ENCODE measurements at places on chromosomes 5 and 9.

GRCh38 chr5:54624805-54625568 is 107.4 kb downstream of the SNX18 start:
- DNase-seq = peak; percentile 72

DNA sequence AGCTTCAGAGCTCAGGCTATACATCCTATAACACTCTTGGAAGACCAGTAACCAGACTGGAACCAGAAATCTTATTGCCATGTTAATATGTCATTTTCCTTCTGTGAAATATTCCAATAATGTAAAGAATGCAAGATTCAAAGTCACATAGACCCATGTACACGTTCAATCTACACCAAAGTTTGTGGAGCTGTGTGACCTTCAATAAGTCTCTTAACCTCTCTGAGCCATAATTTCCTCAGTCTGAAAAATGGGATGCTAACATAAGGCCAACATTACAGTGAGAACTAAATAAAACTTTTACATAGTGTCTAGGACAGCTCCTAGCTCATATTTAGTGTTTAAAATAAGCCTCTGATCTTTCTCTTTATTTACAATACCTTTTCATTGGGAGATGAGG is 70.4 kb downstream of the ARRDC3 start:
- DNase-seq = peak; percentile 22

DNA sequence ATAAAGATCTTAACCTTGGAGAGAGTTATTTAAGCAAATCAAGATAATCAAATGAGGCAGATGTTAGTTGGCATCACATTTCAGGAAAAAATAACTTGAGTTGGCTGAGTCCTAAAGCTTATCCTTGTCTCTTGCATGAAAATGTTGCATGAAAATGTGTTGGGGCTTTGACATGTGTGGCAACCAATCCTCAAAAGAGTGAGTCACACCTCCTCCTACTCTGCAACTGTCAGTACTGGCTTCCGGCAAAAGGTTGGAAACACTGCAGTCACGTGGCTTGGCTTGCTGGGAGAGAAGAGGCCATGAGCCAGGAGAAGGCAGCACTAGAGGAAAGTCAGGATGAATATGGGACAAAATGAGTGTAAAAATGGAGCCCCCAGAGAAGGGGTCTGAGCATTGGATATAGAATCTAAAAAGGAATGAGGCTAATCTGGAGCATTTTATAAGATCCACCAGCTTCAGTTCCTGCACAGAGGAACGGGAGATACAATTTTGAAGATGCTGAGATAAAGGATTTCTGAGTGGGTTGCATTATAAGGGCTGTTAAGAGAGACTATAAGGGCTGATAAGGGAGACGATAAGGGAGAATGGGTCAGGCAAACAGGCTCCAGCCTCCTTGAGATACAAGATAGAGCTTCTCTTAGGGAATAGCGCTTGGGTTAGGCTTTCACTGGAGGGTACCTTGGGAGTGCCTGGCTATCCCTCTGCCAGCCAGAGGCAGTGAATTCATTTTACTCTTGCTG is 43.1 kb downstream of the SPATA31D1 start:
- peak; percentile 72 for DNase-seq

- no peak for DNase-seq
These were observed 2.6 kb downstream of the FABP6 start for GRCh38 chr5:160231783-160232342.

GRCh38 chr5:120062515-120062917 is 401.6 kb upstream of the PRR16 start:
- peak; percentile 82 for DNase-seq

DNA sequence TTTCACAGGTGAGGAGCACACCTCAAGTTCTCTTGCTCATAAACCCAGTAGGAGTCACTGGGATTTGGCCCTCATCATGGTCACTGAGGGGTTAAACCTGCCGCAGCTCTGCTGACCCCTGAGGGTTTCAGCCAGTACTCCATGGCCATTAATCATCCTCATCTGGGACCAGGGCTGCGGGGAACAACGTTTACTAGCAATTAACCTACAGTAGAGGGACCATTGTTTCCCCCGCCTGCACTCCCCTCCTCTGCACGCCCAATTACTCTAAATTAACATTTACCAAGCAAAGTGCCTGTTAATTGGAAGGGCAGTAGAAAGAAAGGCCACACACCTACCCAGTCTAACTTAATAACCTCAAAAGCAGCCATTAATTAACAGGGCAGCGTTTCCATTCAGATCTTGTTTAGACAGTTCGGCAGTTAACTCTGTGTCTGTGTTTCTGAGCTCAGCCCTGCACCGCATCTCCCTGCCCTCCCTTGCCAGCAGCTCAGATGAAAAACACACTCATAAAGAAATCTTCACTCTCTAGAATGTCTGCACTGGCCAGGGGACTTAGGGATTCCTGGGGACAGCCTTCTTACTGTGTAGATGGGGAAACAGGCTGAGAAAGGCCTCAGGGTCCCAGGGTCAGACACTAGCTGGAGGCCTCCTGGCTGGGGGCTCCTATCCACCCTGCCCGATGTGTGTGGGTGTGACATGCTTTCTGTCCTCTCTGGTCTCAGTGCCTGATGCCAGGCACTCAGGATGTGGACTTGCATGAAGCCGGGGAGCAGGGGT is 51.6 kb downstream of the ALG2 start:
- DNase-seq = no peak

GRCh38 chr9:134404376-134405358 is 78.4 kb downstream of the RXRA start:
- no peak for DNase-seq

DNA sequence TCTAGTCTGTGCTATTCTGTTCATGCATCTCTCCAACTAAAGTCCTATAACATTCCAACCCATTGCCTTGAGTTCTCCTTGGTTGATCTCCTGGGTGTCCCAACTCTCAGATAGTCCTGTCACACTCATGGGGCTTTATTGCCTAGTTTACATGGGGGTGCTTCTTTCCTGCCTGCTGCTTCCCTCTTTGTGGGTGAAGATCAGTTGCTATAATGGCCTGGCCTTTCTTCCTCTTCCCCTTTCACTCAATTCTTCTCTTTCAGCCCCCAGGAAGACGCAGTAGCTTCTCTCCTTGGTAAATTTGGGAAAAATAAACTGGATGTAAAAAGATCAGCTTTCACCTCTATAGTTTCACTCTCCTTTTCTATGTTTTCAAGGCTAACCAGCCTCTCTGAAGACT is 66.5 kb downstream of the PTCD2 start:
- no peak for DNase-seq

GRCh38 chr9:119707228-119707845 is 338.1 kb upstream of the BRINP1 start:
- no peak for DNase-seq
